ENCODE measurements at places on chromosomes 5 and 9.

GRCh38 chr9:109865521-109865920 is 85.5 kb downstream of the PALM2AKAP2 start:
- no peak for DNase-seq

DNA sequence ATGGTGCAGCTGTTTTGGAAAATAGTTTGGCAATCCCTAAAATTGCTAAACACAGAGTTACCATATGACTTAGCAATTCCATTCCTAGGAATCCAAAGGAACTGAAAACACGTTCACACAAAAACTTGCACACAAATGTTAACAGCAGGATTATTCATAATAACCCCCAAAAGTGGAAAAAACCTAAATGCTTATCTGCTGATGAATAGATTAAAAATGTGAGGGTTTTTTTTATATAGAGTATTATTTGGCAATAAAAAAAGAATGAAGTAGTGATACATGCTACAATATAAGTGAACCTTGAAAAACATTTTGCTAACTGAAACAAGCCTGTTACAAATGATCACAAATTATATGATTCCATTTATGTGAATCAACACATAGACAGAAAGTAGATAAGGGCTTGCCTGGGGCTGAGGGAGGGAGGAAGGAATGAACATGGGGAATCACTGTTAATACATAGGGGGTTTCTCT is 45.1 kb upstream of the TRIO start:
- DNase-seq, result no peak

- no peak for DNase-seq
These were observed 14.7 kb upstream of the OMD start for GRCh38 chr9:92438900-92439526.

DNA sequence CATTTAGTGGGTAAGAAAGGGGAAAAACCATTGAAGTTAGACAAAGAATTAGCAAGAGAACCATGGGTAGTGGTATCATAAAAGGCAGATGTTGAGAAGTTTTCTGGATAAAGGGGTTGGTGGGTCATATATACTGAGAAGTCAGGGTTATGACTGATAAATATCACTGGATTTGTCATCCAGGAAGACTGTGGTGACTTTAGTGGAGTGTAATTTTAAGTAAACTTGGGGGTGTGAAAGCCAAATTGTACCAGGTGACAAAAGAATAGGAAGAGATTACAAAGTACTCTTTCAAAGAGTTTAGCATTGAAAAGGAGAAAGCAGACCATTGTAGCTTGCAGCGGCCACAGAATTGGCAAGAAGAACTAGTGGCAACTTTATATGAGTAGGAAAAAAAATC is 315.2 kb upstream of the DMAC1 start:
- no peak for DNase-seq
